ENCODE measurements at places on chromosomes 12 and 14. TPM values are rescaled to one million over a fixed set of nuclear protein-coding genes. Genes with fewer than 3 reads are reported as not detected.

The SLC17A8 gene
- total RNA-seq: 1.7 TPM

The SPPL3 gene
- 29.6 TPM for total RNA-seq

GRCh38 chr12:88957358-88957757 is 377.1 kb upstream of the KITLG start:
- no peak for DNase-seq

- peak; percentile 33 for DNase-seq
Measured at GRCh38 chr12:58288190-58288589, 346.8 kb downstream of the ATP23 start.

DNA sequence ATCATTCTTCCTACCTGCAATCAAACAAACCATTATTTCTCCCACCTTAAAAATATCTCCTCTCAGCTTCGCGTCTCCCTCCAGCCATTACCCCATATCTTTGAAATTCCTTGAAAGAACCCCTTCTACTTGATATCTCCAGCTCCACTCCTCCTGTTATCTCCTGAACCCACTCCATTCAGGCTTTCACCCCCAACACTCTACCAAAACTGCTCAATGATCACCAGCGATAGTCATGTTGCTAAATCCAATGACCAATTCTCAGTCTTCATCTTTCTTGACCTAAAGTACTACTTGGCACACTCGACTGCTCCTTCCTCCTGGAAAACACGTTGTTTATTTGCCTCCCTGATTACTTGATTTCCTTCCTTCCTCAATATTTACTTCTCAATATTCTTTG is 70.1 kb downstream of the DUSP16 start:
- no peak for DNase-seq

GRCh38 chr12:29552994-29553748 is 55.7 kb upstream of the OVCH1 start:
- DNase-seq: no peak

DNA sequence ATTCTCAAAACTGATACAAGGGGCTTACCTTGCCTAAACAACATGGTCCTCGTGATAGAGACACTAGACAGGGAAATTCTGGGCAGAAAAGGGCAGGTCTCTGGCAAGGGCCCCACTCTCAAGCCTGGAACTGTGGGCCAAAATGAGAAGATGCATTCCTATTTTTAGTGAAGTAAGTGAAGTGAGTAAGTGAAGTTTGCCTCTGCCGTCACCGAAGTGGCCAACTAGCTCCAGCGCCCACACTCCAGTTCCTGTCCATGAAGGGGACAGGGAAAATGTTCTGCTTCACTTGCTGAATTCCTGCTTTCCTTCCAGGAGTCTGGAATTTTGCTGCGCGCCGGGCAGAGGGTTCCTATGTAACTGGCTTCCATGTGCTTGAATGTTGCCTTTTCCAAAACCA is 1035.6 kb upstream of the TMEM132C start:
- DNase-seq: no peak

GRCh38 chr12:97300431-97300830 is 162.2 kb upstream of the RMST start:
- no peak for DNase-seq

GRCh38 chr12:67740711-67741110 is 92.2 kb downstream of the DYRK2 start:
- DNase-seq: no peak
